ENCODE measurements at places on chromosomes 4 and X.

DNA sequence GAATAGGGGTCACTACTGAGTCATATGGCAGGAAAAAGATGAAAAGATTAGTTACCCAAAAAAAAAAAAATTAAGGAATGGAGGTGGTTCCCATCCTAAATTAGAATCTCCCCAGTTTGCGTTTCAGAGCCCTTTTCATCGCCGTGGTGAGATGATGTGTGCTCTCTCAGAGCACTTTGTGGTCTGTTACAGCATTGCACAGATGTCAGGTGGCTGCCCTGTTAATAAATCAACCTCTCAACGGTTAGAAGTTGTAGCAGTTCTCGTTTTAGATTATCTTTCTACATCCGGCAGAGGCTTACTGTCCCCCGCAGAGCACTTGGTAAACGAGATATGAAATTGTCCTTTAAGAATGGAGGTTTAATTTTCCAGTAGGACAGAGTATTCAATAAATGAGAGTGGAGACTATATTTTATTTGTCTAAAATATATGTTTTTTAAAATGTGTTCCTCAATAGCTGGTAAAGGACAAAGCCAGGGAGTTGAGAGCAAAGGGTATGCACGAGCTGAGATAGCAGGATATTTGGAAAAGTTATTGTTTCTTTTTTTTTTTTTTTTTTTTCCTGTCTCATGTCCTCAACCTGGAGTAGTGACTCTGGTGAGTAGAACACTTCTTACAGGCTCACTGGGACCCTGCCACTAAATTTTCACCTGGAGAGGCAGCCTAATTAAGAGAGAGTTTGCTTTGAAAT, 26.9 kb downstream of the AFF1 start:
- peak; percentile 74 for DNase-seq

GRCh38 chrX:136689436-136689835, 41.5 kb downstream of the CD40LG start:
- DNase-seq = peak; percentile 0

GRCh38 chr4:104677116-104677515, 182.4 kb upstream of the CXXC4 start:
- DNase-seq = peak; percentile 45

DNA sequence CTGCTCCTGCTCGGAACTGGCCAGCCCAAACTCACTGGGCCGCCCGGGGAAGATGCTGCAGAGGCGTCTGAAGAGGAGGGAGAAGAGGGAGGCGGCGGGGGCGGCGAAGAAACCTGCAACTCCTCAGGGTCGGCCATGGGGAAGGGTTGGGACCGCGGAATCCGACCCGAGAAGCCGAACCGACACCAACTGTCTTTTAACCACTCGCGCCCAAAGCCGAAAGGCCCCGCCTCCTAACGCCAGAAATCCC, at the start of gene C4orf46:
Gene C4orf46, minus strand, starts transcription at position 223 of the 250 bp plus-strand sequence. Its CDS starts 86 bp downstream, at position 137.
- no peak for DNase-seq

DNA sequence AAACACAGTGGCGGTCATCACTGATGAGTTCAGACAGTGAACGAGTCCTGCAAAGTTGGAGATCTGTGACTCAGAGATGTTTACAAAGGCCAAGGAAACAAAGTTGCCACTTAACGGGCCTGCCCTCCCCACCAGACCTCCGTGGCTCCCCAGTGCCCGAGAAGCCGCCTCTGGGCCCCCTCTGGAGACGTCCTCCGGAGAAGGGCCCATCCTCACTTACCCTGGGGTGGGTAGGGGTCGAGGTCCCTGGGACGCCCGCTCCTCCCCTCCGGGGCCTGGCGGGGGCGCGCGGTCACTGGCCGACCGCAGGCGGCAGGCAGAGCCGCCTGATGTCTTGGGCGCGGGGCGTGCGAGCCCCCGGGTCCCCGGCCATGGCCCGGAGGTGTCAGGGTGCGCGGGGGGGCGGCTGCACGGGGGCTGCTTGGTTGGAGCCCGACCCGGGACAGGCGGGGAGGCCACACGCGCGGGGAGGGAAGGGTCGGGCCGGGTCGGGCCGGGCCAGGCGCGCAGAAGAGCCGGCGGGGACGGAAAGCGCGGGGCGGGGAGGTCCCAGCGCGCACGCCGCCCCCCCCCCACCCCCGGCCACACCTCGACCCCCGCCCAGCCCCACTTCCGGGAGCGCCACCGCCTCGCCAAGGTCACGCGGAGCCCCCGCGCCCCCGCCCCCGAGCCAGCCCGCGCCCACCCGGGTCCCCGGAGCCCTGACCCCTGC, 529 bp downstream of the DHRSX start:
- no peak for DNase-seq

DNA sequence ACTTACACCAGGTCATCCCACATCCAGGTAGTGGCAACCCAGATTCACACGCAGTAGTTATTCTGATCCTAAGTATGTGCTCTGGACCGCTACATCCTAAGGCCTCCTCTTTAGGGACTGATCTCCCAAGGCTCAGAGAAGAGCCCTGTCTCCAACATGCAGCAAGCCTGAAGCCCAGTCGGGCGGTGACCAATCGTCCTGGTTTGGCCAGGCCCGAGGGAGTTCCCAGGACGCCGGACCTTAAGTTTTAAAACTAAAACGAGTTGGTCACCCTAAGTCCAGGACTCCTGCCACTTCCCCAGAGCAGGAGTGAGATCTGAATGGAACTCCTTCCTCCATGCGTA, 385 bp downstream of the LYAR start:
- DNase-seq = no peak
